Activated CD4-positive, alpha-beta T cell treated with anti-CD3 and anti-CD28 coated beads, Interleukin-2, amount 50 U/mL, for 4 hours (primary cell): ENCODE measurements at places on chromosomes 6 and 20.

- no peak for DNase-seq
Observed at GRCh38 chr20:25310921-25311728, 63.2 kb downstream of the PYGB start.

DNA sequence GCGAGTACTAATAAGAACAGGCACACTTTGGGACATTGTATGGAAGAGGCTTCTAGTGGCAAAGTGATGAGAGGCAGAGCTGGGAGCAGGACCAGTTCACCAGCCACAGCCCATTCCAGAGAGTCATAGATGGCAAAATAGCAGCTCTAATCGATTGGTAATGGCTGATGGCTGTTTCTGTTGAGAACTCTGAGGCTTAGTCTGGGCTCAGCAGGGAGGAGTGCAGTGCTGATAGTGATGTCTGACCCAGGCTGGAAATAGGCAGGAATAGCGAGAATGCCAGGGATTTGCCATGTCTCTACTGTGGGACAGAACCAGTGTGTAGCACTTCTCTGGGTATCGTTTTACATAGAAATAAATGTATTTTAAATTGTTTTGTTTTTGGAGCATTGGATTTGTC, 620.0 kb upstream of the FLRT3 start:
- DNase-seq = no peak

- peak; percentile 32 for DNase-seq
Observed at GRCh38 chr20:17617212-17617867, 47.5 kb downstream of the DSTN start.

GRCh38 chr6:160299559-160299958, 40.9 kb upstream of the SLC22A2 start:
- no peak for DNase-seq

GRCh38 chr20:59102841-59103299, 60.3 kb upstream of the PRELID3B start:
- no peak for DNase-seq

GRCh38 chr6:89859744-89860143, 30.1 kb downstream of the CASP8AP2 start:
- DNase-seq = no peak

GRCh38 chr6:72321788-72322187, 300.1 kb upstream of the KCNQ5 start:
- DNase-seq = no peak

GRCh38 chr6:100304575-100304974, 160.1 kb downstream of the SIM1 start:
- no peak for DNase-seq

DNA sequence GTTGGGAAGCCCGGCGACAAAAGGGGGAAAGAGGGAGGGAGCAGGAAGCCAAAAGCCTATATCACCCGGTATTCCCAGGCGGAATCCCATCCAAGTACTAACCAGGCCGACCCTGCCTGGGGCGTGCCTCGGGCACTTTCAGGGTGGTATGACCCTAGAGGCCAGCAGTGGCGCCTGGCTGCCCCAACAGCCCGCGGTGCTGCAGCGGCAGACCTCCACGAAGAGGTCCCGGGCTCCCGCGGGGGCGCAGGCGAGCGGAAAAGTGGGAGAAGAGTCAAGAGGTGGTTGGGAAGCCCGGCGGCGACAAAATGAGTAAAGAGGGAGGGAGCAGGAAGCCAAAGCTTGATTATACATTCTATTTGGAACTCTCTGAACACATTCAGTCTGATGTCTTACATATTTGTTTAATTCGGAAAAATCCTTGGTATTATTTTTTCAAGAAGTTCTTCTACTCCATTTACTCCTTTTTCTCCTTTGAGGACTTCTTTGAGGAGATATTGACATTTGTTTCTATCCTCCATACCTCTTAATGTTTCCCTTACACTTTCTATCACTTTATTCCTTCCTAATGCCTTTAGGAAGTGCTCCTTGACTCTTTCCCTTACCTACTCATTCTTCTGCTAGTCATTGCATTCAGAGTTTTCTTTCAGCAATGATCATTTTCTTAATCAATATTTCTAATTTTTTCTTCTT, 11.5 kb downstream of the TREML4 start:
- DNase-seq = no peak

GRCh38 chr20:50957276-50957675, 1.1 kb downstream of the DPM1 start:
- no peak for DNase-seq

- no peak for DNase-seq
Observed at GRCh38 chr20:50499938-50500337, 10.2 kb upstream of the PTPN1 start.

DNA sequence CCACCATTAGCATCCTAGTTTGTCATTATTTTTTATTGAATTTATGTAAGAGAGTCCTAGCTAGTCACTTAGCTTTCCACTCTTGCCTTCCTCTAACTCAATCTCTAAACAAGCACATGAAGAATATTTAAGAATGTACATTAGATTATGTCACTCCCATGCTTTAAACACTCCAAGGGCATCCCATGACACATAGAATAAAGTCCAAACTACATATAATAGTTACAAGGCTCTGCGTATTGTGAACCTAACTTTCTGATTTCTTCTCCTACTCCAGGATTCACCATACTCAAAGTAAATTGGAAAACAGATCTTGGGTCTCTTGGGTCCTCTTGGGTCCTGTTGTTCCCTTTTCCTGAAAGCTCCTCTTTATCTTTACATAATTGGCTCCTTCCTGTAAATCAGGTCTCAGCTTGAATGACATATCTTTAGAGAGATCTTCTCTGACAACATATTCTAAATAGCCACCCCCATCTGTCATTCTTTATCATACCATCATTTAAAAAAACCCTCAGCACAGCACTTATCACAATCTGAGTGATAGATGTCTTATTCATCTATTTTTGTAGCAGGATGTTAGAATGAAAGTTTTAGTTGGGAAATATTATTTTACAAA, 1042.4 kb upstream of the FLRT3 start:
- DNase-seq = no peak

GRCh38 chr6:119187596-119187995, 109.1 kb upstream of the FAM184A start:
- no peak for DNase-seq

DNA sequence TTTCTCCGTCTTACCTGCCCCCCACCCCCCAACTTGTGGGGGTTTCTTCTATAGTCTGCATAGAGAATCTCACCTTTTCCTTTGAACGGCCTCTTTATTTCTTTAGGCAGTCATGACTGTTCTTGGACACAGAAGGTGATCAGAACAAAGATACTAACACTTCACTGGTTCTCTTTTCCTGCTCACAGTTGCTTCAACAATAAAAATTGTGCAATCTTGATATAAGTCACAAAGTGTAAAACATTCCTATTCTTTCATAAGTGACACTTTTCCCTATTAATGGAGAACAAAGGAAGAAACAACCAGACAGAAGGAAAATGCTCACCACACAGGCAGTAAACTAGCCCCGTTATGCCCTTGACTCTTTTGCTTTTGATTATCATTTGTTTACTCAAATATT, 238.4 kb upstream of the QKI start:
- no peak for DNase-seq

- no peak for DNase-seq
Observed at GRCh38 chr6:38284802-38285394, 354.8 kb downstream of the BTBD9 start.

DNA sequence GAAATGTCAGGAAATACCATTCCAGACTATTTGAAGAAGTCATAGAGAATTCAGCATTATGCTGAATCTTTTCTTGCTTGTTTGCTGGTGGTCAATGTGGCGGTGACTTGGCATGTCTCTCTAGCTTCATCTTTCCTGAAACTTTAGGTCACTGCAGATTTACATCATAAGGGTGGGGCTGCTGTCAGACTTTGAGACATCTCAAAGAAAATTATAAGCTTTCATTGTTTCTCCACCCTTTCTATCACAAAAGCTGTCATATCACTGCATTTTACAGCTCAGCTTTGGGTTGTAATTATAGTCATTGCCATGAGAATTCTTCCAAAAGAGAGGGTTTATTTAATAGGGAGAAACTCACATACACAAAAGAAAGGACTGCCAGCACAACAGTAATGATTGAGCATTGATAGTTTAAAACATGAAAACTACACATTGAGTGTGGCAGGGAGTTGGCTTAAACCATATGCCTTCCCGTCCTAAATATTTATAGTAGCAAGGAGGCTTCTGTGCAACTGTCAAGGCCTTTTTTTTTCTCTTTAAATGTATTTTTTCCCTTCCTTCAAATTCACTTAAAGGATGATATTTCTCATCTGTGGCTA, 44.7 kb upstream of the LRRC1 start:
- DNase-seq = no peak

- DNase-seq = no peak
Observed at GRCh38 chr20:62069741-62070216, 4.1 kb upstream of the TAF4 start.

- no peak for DNase-seq
Observed at GRCh38 chr20:31835977-31836852, 9.2 kb downstream of the FOXS1 start.

DNA sequence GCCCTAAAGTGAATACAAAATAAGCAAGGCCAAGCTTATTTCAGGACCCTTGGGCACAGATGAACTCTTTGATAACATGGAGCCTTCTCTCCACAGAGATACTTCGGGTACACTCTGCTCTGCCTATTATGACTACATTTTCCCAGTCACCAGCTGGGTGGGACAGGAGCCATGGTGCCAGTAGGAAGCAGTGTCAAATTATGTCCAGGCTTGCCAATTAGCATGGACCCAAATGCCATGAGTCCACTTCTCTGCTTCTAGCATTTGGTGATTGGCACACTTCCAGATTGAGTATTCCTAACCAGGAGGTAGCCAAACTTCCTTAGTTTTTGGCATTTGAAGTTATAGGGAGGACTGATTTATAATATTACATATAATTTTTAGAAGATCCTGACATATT, 513.8 kb upstream of the HTR1E start:
- no peak for DNase-seq

GRCh38 chr6:170184316-170184715, 106.6 kb downstream of the DLL1 start:
- no peak for DNase-seq
